ENCODE measurements at places on chromosomes 1 and 21.

DNA sequence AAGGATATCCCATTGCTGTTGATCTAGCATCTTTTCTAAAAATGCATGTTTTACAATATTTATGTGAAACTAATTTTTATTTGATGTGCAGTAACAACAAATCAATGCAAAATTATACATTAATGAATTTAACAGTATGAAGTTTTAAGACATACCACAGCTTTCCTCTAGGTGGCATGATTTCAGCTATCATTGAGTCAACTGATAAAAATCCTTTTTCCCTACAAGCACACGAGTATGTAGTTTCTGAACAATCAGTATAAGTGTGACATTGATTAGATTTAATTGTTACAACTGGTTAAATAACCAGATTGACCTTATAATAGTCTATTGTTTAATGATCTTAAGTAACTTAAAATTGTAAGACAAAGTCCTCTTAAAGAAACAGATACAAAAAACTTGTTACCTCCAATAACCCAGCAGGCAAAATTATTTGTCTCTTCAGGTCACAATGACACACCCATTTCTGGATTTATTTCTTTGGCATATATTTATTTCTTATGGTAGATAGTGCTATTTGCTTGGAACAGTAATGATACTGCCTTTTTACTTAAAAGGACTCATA is 5.8 kb upstream of the TGFB2 start:
- no peak for DNase-seq

- no peak for DNase-seq
Observed at GRCh38 chr1:55128418-55128995, 86.7 kb downstream of the USP24 start.

GRCh38 chr1:210412240-210412639 is 83.5 kb downstream of the HHAT start:
- no peak for DNase-seq

GRCh38 chr1:28509705-28510272 is 3.9 kb downstream of the RCC1 start:
- no peak for DNase-seq

- no peak for DNase-seq
Observed at GRCh38 chr1:84379917-84380180, 18.4 kb upstream of the DNASE2B start.

DNA sequence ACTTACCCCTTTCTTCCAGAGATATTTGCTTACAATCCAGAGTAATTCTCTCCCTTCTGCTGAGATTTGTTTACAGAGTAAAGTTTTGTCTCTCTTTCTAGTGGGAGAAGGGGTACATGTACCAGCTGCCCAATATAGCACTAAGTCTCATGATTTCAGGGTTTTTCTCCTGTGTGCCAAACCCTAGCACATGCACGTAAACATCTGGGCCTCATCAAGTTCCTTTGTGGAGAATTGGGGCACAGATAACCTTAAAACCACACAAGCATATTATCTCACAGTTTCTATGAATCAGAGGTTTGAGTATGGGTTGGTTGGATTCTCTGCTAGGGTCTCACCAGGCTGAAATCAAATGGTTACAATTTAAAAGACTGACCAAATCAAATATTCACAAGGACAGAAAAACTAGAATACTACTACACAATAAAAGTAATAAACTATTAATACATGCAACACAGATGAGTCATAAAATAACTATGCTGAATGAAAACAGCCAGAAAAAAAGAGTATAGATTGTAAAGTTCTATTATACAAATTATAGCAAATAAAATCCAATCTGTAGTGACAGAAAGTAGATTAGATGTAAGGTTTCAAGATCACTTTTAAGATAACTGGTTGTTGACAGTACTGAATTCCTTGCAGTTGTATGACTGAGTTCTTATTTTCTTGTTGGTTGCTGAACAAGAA is 347.4 kb upstream of the PTBP2 start:
- DNase-seq: no peak

GRCh38 chr1:157595356-157595755 is 2.5 kb downstream of the FCRL4 start:
- DNase-seq: no peak

GRCh38 chr1:43902058-43902831 is 31.4 kb upstream of the ARTN start:
- DNase-seq: no peak

DNA sequence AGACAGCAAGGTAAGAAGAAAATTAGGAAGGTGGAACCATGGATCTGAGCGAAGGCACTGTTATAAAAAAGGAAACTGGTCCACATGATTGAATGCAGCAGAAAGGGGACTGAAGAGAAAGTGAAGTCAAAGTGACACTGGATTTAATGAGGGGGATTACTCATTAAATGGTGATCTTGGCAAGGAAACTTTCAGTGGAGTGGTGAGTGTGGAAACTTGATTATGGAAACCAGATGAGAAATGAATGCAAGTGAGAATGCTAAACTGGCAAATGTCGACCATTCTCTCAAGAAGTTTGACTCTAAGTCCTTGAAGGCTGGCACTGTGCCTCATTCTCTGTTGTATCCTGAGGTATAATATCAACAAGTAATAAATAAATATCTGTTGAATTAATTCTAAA is 23.3 kb downstream of the COLGALT2 start:
- DNase-seq: no peak

- DNase-seq: no peak
Observed at GRCh38 chr1:210506689-210507088, 178.0 kb downstream of the HHAT start.

DNA sequence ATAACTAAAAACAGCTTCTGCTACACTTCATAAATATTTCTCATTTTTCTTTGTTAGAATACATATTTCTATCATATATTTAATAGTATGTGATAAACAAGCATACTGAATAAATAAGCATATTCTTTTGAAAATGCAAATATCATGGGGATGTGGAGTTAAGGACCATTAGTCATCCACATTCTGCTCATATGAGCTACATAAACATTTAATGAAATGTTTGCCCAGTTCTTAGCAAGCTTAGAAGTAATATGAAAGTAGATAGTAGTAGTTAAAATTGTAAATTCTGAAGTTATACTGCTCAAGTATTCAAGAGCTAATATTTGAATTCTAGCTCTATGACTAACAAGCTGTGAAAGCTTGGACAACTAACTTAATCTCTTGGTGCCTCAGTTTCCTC is 10.1 kb upstream of the GORAB start:
- DNase-seq: no peak

DNA sequence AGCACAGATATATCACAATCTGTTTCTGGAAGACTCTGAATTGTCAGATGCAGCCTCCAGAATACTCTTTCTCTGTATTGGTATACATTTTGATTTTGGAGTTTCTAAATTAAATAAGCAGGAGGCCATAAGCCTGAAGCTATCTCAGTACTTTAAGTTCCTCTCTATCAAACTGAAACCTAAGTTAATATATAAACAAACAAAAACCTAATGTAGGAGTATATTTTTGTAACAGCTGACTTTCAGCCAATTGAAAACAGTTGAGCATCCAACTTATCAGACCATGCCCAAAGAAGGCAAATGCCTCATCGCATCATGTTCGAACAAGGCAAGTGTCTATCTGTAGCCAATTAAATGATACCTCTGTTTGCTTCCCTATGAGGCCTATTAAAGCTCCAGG is 1054.4 kb downstream of the AMY1C start:
- no peak for DNase-seq

DNA sequence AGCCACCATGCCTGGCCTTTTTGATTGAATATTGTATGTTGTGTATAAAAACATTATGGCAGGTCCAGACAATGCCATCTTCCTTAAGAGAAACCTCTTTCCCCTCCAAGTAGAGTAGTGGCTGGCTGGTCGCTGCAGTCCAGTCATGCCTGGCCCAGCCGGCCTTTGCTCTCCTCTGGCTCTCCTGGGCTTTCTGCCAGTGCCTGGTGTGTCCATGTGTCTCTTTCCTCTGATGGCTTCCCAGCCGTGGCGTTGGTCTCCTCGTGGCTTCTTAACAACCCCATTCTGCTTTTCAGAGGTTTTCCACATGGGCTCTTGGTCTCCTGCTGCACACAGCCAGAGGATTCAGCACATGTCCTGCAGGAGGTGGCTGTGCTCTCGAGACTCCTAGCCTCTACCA is 58.7 kb downstream of the DIP2A start:
- no peak for DNase-seq

DNA sequence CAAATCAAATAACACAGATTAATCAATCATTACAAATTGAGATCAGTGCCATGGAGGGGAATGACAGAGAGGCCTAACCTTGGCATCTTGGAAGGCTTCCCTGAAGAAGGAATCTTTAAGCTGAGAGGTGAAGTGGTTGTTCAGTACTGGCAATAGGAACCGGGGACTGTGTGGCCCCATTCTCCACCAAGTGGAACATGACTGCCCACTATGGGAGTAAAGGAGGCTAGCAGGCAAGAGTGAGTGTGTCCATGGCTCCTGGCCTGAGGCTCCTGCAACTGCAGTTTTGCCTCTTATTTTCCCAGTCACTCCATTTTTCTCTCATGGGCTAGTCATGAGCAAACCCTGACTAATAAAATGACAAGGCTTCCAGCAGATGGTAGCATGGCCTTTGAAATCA is 112.2 kb upstream of the GJB5 start:
- DNase-seq: no peak

DNA sequence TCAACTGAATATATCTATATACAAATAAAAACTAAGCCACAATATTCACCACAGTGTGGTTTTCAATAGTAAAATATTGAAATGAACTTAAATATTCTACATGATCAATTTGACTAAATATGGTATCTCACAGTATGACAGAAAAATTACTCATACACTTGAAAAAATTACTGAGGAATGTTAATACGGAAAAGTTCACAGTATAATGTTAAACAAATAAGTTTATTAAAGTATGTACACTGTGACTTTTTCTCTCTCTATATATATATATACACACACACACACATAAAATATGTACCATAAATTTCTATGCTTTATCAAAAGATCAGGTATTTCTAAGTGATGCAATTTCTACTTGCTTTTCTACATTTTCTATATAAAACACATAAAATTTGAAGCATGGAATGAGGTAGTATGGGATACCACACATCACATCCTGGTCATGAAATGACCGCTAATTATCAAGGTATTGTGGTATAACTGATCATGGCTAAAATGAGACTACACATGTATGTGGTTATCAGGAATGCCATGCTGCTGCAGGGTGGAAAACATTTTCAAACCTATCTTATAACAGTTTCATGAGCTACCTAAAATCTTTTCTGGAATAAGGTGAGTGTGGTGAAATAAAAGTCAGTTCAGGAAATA is 102.3 kb downstream of the CDC42BPA start:
- DNase-seq: no peak

- no peak for DNase-seq
Observed at GRCh38 chr1:117754061-117754969, 148.5 kb downstream of the TENT5C start.

GRCh38 chr1:87518794-87519193 is 190.1 kb downstream of the LMO4 start:
- DNase-seq: no peak

GRCh38 chr1:7373876-7374562 is 397.1 kb upstream of the VAMP3 start:
- no peak for DNase-seq

GRCh38 chr1:57494530-57495079 is 70.7 kb upstream of the DAB1 start:
- no peak for DNase-seq

DNA sequence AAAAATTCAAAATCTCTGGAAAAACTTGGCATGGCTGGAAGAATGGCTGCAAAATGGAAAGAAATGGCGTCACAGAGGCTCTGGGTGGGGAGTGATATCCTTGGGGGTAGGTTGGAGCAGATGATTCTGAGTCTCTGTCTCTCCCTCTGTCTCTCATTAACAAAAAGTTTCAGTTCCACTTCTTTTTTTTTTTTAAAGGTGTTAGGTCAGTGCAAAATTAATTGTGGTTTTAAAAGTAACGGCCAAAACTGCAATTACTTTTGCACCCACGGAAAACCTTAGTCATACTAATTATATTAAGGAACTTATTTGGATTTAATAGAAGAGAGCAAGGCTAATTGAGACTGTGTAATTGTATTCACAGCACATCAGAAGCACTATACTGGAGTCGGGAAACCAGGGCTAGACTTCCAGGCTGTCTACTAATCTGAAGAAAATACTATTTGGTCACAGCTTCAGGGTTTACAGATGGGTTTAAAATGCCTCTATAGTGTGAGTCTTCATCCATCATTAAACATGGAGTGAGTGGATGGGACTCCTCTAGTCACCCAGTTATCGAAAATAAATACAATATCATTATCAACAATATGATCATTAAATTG is 289.1 kb upstream of the PLD5 start:
- no peak for DNase-seq

GRCh38 chr1:117104986-117105385 is 16.6 kb downstream of the TRIM45 start:
- DNase-seq: no peak

- no peak for DNase-seq
Observed at GRCh38 chr1:25695771-25696311, 79.2 kb downstream of the MAN1C1 start.

DNA sequence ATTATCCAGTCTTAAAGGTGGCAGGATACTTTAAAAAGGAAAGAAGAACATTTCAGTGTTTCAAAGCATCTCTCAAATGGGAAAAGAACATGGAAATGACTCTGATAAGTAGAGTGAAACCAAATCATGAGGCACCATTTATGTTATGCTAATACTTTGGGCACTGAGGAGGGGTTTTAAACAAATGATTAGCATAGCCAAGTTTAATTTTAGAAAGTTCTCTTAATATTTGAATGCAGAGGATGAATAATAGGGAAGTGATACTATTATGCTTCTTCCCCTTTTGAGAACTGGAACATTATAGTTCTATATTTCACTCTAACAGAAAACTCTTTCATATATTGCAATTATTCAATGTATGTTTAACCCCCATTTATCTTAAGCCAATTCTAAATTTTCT is 1181.9 kb upstream of the PRMT6 start:
- DNase-seq: no peak

DNA sequence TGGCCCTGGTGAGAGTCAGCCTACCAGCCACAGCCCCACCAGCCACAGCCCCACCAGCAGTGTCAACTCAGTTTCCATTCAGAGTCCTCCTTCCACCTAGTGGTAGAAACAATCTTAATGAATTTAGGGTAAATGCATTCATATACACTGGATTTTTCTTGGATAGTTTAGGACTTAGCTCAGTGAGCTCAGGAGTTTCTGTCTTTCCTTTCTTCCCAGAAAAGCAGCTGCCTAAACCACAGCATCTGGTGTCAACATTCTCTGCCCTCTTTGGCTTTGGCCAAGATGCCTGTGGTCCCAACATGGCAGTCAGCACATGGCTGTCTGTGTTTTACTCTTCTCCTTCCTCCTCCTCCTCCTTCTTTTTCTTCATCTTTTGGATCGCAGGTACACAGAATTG is 94.0 kb downstream of the CLIC6 start:
- DNase-seq: no peak
